ENCODE measurements at places on chromosomes 4 and X.

- DNase-seq, result no peak
These were observed 110.4 kb downstream of the IL13RA2 start for GRCh38 chrX:114906984-114907510.

DNA sequence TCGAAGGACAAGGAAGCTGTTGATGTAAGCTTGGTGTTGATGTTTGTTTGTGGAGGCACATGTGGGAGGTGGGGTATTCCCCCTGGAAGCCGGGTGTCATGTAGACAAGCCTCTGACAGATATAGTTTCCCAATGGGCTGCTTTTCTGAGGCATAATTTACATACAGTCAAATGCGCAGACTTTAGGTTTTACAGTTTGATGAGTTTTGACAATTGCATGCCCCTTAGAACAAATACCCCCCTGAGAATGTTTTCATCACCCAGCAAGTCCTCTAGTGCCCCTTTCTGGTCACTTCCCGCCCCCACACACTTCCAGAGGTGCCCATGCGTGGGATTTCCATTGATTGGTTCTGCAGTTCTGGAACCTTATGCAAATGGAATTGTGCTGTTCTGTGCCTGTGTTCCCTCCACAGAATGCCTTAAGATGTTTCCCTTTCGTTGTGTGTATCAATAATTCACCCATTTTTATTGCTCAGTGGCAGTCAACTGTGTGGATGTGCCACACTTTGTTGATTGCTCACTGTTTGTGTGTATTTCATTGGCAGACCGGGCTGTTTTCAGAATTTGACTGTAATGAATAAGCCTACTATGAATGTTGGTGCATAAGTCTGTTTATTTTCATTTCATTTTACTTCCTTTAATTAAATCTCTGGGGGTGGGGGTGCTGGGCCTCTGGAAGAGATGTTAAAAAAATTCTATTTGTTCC lies 8.5 kb downstream of the EVC start:
- DNase-seq, result no peak

DNA sequence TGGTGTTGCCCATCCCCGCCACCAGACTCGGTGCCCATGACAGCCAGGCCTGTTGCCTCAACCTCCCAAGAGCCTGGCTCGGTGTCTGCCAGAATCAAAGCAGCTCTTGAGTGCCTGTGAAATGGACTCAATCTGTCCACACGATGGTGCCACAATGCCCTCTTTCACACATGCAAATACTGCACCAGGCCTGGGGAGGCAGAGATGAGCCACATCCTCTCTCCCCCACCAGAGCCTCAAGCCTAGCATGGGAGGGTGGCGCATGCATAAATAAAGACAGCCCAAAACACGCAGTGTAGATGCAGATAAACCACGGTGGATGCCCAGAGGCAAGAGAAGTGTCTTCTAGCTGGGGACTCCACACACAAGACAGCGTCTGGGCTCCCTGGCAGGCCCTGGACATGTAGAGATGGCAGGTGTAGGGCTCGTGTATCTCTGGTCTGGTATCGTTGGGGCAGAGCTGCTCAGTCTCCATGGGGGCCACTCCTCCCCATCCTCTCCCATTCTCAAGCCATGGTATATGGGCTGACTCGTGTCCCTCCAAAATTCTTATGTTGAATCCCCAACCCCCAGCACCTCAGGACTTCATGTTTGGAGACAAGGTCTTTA lies 65.6 kb downstream of the JAKMIP1 start:
- DNase-seq, result no peak

DNA sequence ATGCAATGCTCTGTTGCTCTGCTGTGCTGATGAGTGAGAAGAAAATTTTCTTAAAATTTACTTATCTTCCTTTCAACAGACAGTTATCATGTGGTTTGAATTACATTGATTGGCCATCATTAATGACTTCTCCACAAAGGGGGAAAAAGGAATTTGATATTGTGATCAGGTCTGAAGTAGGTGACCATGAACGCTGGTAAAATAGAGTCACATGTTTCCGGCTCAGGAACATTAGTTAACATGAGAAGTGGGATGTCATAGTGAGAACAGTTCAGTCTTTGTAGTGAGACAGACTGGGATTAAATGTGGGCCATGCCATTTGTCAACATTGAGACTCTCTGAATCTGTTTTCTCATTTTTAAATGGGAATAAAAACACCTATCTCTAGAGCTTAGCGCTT lies 50.6 kb downstream of the GBA3 start:
- DNase-seq, result no peak

GRCh38 chrX:15814771-15815365 lies 24.6 kb downstream of the ZRSR2 start:
- no peak for DNase-seq
